ENCODE measurements at places on chromosomes 7 and 10. TPM values are rescaled to one million over a fixed set of nuclear protein-coding genes. Genes with fewer than 3 reads are reported as not detected.

Gene TAS2R4
- 1.3 TPM for total RNA-seq

Gene TDRD1
- total RNA-seq, result 0.92 TPM

Gene PSPH
- total RNA-seq, result 56.3 TPM

Gene ASB4
- total RNA-seq, result not detected

DNA sequence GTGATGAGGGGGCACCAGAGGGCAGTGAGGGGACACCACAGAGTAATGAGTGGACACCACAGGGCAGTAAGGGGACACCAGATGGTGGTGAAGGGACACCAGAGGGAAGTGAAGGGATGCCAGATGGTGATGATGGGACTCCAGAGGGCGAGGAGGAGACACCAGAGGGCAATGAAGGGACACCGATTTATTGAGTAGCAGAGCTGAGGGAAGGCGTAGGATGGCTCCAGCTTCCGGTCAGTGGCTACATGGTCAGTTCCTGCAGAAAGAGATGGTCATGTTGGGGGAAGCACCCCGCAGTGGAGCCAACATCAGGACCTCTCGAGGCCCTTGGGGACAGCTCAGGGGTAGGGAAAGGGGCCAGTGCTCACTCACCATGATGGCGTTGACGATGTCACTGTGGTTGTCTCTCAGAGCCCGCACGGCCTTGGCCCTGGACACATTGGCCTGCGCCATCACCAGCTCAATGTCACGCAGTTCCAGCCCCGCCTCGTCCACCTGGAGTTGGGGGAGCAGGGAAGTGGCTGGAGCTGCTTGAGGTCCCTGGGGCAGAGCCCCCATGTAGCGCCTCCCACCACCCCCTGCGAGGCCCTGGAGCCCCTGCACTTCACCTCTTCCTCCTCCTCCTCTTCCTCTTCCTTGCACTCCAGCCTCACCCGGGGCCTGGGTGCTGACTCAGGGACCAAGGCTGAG, 8.4 kb downstream of the NACAD start:
- no peak for DNase-seq

- DNase-seq, result no peak
These were observed 175.7 kb upstream of the AUTS2 start for GRCh38 chr7:69422574-69422985.

DNA sequence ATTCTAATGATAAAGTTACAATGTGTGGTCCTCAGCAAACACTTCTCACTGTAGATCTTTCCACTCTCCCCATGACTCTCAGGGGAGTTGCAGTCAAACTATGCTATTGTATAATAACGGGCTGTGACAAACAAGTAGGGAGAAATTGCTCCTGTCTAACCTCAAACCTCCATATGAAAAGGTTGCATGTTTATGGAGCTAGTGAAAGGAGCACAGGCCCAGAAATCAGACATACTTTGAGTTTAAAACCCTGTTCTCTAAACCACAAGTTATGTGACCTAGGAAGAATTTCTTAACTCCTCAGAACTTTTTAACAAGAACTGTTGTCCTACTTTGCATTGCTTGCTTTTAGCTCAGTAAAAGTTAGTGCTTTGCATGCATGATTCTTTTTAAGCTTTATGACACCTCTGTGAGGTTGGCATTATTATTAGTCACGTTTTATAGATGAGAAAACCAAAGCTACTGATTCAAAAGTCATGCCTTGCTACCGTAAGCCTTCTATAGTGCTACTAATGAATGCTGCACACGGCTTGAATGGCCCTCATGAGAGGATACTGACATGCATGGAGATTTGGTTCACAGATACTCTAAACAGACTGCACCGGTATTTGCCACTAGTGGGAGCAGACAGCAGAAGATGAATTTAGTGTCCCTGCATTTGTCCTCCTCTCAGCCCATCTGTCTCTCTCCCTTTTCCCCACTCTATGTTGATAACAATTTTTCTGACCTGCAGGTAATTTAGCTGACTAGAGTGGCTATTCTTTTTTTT, 129.5 kb upstream of the PCGF5 start:
- no peak for DNase-seq

DNA sequence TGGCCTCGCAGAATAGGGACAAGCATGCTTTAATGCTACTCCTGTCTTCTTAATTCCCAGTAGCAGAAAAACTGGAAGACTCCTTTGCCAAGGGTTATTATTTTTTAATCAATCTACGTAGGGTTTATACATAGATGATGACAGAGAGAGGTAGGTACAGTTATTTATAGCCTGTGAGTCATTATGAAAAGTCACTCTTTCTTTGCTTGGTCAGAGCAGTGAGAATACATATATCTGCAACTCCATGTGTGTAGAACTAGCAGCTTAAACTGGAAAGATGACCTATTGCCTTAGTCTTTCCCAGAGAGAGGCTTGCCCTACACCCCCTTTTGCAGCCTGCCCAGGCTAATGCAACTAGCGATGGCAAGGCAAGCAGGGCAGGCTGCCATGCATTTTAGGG, 1050.6 kb downstream of the NRG3 start:
- no peak for DNase-seq

- no peak for DNase-seq
These were observed 285.9 kb upstream of the ETV1 start for GRCh38 chr7:14275356-14275755.

DNA sequence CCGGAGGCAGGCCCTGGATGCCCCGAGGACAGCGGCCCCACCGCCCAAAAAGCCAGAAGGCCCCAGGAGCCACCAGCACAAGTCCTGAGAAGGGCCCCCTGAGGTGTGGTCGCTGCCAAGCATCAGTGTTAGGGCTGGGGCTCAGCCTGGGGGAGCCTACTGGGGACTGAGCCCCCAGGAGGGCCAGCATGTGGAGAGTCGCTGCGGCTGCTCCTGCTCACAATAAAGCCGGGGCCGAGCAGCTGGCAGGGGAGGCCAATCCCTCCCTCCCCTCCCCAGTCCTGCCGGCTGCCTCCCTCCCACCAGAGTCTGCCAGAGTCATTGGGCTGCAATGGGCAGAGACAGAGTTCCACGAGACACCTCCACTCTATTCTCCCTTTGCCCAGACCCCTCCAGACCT, 3.1 kb upstream of the ASIC3 start:
- no peak for DNase-seq
